GM20000 (cell line): ENCODE measurements at places on chromosomes 2 and 18.

- DNase-seq, result no peak
Observed at GRCh38 chr2:3659447-3660432, 1.7 kb downstream of the ALLC start.

GRCh38 chr2:18005411-18005810 lies 126.9 kb downstream of the KCNS3 start:
- no peak for DNase-seq

DNA sequence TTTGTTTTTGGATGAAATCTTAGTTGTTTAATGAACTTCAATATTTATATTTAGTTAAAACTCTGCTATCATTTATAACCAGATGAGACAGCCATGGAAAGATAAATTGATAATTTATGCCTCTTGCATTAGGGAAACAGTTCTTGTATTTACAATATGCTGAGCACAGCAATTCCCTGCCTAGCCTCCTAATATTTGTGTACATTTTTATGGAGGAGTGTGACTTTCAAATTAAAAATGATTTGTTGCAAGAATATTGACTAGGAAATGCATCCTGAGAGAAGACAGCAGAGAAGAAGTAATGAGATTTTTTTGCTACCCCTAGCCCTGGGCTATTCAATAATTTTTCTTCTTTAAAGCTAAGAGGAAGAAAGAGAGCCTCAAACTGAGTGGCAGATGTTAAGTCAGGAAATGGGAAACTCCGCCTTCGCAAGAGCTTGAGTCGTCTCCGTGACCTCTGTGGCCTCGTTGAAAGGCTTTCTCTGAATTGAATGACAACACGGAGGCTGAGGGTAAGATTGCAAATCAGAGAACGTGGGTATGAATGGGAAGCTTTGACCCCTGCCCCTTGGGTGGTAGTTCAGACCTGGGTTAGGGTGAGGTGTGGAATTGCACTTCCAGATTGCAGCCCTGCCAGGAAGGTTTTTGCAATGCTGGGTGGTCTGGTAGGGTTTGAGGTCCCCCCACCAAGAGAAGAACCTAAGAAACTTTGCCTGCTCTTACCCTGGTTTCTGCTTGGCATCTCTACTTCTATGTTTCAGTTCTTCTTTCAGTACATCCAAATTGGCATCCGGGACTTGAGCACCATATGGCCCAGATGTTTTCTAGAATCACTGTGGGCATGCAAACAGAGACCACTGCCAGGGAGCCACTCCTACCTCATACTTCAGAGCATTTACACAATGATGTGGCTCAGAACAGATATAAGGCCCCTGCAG lies 210.3 kb upstream of the RBMS1 start:
- peak; percentile 21 for DNase-seq

- no peak for DNase-seq
Observed at GRCh38 chr2:239000089-239000488, 152.2 kb downstream of the TWIST2 start.

DNA sequence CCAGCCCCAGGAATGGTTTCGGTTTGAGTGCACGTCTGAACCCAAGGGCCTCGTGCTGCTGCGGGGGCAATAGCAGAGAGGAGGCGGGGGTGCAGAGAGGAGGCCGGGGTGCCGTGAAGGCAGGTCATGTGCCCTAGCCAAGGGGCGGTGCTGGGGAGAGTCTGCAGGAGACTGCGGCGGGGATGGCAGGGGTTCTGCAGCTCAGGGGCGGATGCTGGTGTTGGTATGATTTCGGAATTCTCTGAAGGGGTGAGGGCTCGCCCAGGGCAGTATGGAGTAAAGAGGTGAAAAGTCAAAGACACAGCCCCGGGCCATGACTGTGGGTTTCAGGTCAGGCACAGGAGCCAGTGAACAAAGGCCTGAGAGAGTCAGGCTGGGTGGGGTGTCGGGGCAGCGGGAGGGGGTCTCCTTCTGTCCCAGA lies 186.5 kb upstream of the HDAC4 start:
- DNase-seq, result no peak

- DNase-seq, result no peak
Observed at GRCh38 chr2:97728091-97728731, 14.8 kb downstream of the ZAP70 start.
